ENCODE measurements at places on chromosomes 4 and X.

GRCh38 chr4:184771416-184771815 is 37.5 kb upstream of the CENPU start:
- DNase-seq = no peak

DNA sequence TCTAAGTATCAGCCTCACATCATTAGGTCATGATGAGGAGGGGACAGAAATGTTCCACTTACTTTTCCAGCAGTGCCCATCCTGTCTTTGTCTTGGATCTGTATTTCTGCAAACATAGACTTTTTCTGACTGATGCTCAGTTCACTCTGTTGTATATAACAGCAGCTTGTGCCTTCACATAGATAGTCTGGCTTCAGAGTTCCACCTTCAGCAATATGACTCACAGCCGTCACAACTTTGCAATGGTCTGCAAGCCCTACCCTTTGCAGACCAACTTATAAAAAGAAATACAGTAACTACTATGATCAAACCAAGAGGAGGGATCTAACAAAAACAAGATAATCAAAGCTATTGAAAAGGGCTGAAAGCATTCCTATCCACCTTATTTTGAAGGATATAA is at the start of gene ADH7:
ADH7 (minus strand) TSS at position 189 of the 400 bp plus-strand sequence; CDS start at position 80, 109 bp downstream.
- DNase-seq = no peak

DNA sequence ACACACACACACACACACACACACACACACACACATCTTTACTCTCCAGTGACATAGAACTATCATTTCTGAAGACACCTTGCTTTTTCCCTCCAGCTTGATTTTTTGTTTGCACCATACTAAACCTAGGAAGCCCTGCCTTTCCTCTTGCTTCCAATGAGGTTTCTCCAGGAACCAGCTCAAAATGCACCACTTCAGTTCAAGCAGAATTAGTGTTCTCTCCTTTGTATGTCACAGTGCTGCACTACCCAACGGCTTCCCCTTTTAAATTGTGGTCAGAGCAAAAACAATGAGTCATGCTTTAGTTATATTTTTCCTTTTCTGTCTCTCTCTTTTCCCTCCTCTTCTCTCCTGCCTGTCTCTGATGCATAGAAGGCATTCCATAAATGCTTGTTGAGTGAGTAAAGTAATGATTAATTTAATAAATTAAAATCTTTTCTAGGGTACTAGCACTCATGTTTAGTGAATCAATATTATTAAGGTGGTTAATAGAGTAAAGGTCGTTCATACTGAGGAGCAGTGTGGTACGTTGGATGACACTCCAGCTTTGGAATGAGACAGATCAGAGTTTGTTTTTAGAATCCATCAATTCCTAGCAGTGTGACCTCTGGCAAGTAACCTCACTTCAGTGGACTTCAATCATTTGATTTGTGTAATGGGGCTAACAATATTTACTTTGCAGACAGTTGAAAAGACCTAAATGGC is 5.9 kb downstream of the RTL3 start:
- DNase-seq = peak; percentile 78

DNA sequence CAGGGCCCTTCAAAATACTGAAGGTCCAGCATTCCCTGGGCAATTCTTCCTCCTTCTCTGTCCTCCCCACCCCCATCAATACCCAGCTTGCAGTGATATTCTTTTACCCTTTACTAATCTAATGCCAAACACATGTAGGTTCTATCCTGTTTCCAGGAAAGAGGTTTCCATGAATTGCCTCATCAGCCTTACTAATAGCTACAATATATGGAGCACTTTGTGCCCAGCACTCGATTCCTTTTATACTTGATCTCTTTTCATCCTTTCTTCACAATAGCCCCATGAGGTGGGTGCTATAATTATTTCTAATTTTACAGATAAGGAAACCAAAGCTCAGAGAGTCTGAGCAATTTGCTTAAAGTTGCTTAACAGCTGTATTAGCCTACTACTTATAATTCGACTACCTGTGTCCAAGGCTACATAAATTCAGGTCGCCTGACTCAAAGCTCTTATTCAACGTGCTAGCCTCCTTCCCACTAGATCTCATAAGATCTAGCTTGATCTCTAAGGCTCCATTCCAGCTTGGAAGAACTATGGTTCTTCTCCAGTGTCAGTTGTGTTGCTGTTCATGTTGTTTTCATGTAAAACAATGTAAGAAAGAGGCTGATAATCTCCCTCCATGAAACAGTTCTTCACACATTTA is 229.6 kb upstream of the PGRMC2 start:
- DNase-seq = peak; percentile 43

- peak; percentile 19 for DNase-seq
Observed at GRCh38 chr4:67456577-67457196, 88.6 kb downstream of the CENPC start.

DNA sequence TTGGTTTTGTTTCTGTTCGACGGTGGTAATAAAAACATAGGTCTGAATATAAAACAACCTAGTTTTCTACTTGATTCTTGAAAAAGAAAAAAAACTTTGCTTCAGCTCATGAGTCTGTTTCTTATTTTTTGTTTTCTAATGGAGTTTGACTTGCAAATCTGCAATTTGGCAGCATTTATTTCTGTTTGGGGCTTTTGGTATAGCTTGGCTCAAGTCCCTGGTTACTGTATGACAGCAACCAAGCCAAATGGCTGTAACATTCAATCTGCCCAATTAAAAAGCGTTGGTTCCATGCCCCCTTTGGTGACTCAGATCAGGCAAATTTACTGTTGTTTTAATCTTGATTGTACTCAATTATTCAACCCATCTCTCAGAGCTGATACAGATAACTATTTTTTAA is 263.4 kb downstream of the GRIA3 start:
- no peak for DNase-seq

DNA sequence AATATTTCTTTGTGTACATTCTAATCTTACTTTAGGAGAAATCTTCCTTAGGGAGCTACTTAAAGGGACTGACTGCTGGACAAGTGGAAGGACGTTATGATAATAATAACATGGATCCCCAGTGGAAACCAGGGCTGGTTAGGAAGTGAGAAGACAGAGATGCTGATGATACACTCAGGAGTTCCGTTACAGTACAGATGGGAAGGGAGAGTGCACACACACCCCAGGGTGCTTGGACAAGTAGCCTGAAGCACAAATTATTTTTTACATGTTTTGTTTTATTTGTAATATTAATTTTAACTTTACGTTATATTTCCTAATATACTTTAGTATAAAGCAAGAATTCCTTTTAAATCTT is 84.1 kb downstream of the BMPR1B start:
- no peak for DNase-seq
